ENCODE measurements at places on chromosomes 16 and 17.

DNA sequence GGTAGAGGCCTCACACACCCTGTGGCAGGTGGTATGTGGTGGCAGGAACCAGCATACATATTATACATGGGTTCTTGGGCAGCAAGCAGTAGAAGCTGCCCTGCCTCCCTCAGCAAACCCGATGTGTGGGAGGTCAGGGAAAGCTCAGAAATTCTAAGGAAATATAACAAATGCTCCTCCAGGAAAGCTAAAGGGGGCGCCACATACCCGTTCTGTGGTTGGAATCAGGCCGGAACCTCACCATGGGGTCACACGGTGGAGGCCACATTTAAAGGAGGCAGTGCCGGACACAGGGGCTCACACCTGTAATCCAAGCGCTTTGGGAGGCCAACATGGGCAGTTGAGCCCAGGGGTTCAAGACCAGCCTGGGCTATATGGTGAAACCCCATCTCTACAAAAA, 12.4 kb upstream of the KATNB1 start:
- DNase-seq: no peak

GRCh38 chr16:12160815-12161550, 184.4 kb downstream of the SNX29 start:
- no peak for DNase-seq

- no peak for DNase-seq
Observed at GRCh38 chr17:64006361-64007088, 8.4 kb downstream of the PRR29 start.

- no peak for DNase-seq
Observed at GRCh38 chr16:1457489-1458245, 13.3 kb upstream of the CCDC154 start.

DNA sequence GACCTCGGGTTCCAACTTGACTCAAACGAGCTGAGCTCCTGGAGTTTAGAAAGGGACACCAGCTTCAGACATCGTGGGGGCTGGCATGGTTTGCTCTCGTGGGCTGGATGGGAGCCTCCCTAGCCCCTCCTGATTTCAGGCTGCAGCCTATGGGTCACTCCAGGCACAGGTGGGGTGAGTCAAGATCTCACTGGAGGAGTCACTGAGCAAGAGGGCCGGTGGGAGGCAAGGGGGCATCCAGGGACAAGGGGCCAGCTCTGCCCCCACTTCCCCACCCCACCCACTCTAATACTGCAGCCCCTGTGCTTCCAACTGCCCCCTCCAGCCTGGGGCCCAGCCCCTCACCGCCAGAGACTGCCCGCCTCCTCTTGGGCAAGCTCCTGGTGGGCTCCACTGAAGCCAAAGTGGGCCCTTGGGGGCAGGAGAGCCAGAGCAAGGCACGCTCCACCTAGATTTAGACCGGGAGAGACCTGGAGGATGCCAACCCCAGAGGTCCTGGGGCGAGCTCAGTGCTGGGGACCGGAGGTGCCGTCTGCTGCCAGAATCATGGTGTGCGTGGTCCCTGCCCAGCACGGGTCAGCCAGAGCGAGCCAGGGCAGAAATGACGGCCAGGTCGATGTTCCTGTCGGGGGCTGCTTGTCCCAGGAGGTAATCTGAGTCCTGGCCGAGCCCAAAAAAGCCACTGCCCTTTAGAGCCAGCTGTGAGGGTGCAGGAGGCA, 6.4 kb downstream of the SLC16A3 start:
- DNase-seq: no peak

- DNase-seq: no peak
Observed at GRCh38 chr17:45127548-45128300, 4.6 kb downstream of the PLCD3 start.

GRCh38 chr17:2936771-2937321, 126.6 kb downstream of the OR1D5 start:
- DNase-seq: no peak

DNA sequence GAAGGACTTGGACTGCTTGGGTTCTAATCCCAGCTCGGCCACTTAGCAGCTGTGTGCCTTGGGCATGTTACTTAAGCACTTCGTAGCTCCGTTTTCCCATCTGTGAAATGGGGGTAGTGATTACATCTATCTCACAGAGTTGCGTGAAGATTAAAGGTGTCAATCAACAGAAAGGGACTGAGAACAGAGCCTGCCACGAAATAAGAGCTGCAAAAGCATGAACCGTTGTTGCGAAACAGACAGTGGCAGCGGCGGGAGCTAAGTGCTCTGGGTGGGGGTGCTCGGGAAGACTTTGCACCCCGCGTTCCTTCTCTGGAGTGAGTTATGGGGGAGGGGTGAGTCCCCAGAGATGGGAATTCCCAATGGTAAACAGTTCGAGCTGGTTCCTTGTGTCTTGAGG, 79.6 kb upstream of the LHX1 start:
- DNase-seq: no peak

- DNase-seq: no peak
Observed at GRCh38 chr16:1416521-1416941, 2.0 kb upstream of the UNKL start.

GRCh38 chr17:33175562-33175961, 117.5 kb downstream of the ASIC2 start:
- no peak for DNase-seq

DNA sequence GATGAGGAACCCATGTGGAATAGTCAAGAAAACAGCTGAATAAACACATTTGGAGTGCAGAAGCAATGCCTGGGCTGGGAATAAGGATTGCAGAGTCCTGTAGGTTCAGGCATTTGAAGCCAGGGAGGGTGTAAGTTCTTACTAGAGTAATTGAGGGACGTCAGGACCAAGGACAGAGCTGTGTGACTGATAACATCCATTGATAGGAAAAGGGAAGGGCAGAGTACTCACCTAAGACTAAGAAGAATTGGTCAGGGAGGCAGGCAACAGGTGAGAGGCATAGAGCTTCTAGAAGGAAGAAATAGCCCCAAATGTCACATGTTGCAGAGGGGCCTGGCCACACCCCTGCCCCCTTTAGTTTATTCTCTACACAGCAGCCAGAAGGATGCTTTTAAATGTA, 79.8 kb upstream of the TMEM132E start:
- DNase-seq: no peak

DNA sequence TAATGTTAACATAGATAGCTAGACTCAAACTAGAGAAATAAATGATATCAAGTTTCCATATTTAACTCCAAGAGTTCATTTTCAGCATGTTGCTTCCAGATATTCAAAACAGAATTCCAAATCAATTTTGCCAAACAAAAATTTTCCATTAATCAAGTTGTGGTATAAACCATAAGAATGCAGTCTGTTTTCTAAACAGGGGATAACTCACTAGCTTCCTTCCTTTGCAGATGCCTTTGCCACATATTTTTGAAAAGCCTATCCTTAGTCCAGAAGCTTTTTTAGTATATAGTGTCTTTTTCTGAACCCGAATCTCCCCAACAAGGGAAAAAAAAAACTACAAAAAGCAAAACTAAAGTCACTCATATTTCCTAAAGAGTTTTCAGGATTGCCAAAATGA, 61.5 kb downstream of the HELZ start:
- DNase-seq: no peak

DNA sequence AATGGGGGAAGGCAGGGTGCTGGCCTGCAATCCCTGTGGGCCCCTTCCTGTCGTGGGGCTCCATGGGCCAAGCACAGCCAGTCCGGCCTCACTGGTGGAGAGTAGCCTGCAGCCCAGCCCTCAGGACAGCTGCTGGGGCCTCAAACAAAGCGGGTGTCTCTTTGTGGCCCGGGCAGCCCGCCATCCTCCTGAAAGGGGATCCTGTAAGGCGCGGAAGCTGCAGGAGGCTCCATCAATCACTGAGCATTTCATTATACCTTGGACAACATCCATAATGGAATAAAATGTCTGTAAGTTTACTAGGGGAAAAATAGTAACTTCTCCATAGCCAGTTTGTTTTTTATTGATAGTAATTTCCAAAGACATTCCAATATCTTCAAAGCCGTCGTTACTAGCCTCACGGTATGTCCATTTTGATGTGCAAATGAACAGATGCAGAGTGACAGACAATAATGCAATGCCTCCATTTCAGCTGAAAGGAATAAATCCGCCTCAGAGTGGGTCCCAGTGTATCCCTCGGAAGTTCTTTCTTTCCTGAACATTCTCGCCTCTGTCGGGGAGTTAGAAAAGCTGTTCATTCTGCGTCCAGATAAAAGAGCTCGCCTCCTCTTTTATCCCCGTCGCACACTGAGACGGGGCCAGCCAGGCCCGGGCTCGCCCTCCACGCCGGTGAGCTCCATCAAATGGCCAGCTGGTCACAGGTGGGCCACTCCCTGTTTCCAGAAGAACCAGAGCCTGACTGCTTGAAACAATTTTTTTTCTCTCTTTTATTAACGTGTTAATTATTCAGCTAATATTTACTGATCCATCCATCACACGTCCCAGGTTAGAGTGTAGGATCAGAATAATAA, 14.4 kb downstream of the WSCD1 start:
- DNase-seq: no peak

GRCh38 chr17:1402262-1402586, 2.2 kb upstream of the YWHAE start:
- no peak for DNase-seq

- no peak for DNase-seq
Observed at GRCh38 chr16:70494202-70494770, 29.1 kb downstream of the COG4 start.

- DNase-seq: no peak
Observed at GRCh38 chr16:17350207-17350606, 120.6 kb downstream of the XYLT1 start.

DNA sequence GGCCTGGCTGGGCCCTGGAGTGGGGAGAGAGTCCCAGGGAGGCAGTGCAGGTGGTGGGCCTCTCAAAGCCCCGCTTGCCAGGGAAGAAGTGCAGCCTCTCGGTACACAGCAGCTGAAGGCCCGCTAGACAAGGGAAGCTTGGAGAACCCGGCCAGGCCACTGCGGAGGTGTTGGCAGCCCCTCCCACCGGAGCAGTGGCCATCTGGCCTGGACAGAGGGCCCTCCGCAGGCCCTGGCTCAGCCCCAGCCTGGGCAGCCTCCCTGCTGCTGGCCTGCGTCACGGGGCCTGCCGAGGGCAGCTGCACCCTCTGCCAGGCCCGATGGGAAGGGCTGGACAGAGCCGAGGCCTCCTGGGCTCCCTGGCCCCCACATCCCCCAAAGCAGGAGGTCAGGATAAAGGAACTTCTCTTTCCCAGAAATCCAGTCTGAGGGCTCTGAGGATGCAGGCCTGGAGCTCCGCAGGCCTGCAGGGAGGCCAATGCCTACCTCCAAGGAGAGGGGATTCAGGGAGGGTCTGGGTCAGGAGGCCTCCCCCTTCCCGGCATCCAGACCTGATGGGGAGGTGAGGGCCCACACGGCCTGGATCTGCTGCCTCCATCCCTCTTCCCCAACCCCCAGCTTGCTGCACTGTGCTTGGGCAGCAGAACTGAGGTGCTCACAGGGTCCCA, 4.3 kb downstream of the SPPL2C start:
- no peak for DNase-seq
